PC-3 (cell line): ENCODE measurements at places on chromosomes 11 and 22. TPM values are rescaled to one million over a fixed set of nuclear protein-coding genes. Genes with fewer than 3 reads are reported as not detected.
A peak's percentile ranks its signal among the peaks of the same experiment; 100 is the strongest.

DNA sequence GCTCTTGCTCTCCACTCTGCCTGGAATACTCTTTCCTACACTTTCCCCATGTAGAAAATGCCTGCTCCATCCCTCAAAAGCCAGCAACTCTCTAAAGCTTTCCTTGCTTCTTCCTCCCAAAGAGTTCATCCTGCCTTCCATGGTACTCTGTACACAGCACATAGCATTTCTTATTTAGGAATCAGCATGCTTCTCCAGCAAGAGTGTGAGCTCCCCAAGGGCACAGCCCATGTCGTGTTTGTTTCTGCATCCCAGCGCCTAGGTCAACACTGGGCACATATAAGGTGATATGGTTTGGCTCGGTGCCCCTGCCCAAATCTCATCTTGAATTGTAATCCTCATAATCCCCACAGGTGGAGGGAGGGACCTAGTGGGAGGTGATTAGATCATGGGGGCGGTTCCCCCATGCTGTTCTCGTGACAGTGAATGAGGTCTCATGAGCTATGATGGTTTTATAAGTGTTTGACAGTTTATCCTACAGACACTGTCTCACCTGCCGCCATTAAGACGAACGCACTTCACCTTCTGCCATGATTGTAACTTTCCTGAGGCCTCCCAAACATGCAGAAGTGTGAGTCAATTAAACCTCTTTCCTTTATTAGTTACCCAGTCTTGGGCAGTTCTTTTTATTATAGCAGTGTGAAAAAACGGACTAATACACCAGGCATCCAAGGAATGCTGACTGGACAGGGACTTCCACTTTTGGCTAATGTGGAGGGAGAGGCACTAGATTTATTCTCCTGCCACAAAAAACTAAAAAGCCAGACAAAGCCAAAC, 8.2 kb downstream of the VPS37C start:
- DNase-seq = peak; percentile 78

DNA sequence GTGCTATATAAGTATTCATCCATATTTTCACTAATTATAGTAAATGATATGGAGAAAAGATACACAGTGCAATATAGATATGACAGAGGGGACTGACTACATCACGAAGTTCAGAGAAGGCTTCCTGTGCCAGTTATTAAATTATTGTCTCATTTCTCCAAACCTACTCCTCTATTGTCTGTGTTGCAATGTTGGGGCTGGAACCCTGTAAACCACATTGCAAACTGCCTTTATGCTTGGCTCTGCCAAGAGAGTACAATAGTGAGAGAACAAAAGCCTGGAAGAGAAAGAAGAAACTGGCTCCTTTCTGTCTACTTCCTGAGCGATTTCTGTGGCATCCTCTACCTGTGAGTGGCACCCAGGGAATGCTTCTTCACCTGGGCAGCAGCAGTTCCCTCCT, 46.4 kb downstream of the ME3 start:
- no peak for DNase-seq

Gene P4HA3
- 2.0 and 3.7 TPM in 2 replicates for total RNA-seq

- DNase-seq = no peak
Observed at GRCh38 chr11:117618302-117618981, 178.6 kb downstream of the DSCAML1 start.

Gene TH
- total RNA-seq = 8.3 and 11.2 TPM in 2 replicates

- no peak for DNase-seq
Observed at GRCh38 chr11:123211149-123211852, 16.3 kb upstream of the CLMP start.

Gene MS4A1
- not detected in 2 replicates for total RNA-seq

Gene APOA1
- total RNA-seq = 0.33 TPM in 1 of 2 replicates, not detected in the other

- DNase-seq = no peak
Observed at GRCh38 chr11:111179184-111179910, 66.2 kb upstream of the POU2AF2 start.

GRCh38 chr11:86303257-86303656, 1.2 kb downstream of the HIKESHI start:
- DNase-seq = no peak

- DNase-seq = no peak
Observed at GRCh38 chr11:1481861-1482441, 4.6 kb downstream of the MOB2 start.

Gene HEPACAM
- 0.11 TPM in 1 of 2 replicates, not detected in the other for total RNA-seq

Gene C1QTNF4
- total RNA-seq = not detected in 2 replicates

DNA sequence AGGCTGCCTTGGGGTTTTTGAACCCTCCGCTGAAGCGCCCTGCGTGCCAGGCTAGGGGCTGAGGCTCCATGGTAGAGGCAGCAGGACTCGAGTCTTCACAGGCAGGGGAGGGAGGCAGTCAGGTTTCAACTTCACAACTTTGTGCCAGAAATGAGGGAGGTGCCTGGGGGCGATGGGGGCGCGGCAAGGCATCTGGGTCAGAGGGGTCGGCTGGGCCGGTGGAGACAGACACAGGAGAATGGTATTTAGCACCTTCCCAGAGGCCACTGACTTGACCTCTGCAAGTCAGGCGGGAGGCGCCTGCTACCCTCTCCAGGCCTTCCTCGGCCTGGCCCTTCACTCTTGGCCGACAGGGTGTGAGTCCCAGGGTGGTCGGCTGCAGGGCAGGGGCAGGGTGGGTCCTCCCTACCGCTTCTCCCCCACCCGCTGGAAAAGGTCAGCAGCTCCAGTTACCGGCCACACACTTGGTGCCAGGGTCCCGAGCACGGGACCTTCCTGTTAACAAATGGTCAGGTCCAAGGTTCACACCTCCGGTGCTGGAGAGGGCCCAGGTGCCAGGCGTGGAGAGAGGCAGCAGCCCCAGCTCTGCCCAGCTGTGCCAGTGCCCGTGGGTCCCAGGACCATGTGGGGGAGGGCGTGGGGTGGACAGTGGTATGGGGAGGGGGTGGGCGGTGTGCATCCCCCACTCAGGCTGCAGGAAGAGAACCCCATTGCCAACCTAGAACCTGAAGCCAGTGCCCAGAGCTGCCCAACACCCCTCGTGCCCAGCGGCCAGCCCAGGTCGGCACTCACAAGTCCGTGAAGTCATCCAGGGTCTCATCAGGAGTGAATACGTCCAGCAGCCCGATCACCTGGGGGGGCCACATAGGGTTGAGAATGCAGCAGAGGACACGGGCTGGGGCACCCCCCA, 3.8 kb downstream of the MAPK12 start:
- DNase-seq = no peak

- DNase-seq = no peak
Observed at GRCh38 chr11:24142062-24142461, 354.8 kb upstream of the LUZP2 start.

DNA sequence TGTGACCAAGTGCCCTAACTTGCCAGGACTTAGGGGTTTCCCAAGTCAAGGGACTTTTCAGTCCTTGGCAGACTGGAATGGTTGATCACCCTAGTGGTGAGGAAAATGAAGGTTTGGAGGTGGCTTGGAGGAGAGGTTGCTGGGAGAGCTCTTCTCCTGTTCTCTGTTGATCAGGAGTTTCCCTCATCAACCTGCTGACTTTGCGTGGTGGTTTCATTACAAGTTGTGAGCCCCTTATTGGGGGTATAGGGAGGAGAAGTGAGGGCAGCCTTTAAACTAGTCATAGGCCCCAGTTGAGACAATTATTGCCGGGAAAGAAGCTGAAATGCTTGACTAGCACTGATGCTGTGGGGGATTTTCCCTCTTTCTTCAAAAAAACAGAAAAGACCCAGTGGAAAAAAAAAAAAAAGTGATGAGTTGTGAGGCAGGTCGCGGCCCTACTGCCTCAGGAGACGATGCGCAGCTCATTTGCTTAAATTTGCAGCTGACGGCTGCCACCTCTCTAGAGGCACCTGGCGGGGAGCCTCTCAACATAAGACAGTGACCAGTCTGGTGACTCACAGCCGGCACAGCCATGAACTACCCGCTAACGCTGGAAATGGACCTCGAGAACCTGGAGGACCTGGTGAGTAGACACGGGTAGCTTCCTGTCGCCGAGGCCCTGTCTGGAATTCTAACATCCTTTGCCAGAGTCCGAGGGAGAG, at the start of gene CXCR5:
Gene CXCR5 (plus strand): TSS at position 525 of the 704 bp plus-strand sequence. CDS start 50 bp downstream, at position 575.
- DNase-seq = no peak

Gene OR6T1
- total RNA-seq = not detected in 2 replicates

- peak; percentile 99 for DNase-seq
Observed at GRCh38 chr11:102010776-102011494, 36.3 kb upstream of the CFAP300 start.

DNA sequence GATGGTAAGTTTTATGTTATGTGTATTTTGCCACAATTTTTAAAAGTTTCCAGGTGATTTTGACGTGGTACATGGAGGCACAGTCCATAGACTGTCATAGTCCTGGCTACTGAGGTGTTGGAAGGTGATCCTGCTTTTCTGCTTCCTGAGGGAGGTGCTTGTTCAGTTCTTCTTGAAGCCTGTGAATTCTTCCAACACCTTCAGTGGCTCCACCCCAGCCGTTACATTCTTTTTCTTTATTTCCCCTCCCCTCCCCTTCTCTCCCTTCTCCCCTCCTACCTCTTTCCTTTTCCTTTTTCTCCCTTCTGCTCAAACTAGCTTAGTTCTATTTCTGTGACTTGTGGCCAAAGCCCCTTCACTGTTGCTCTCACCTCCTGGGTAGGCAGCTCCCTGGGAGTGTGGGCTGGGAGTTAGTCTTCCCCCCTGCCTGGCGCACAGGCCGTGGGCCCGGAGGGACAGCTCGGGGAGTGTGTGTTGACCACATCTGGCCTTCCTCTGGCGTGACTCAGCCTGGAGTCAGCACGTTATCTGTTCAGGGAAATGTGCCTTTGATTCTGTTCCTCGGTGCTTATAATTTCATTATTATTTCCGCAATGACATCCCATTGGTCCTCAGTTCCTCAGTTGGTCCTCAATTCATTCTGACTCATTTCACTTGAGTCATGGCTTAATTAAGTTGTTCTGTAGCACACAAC, 566.2 kb downstream of the TBC1D22A start:
- DNase-seq = peak; percentile 91

GRCh38 chr11:61059260-61059752, 43.0 kb upstream of the CD5 start:
- DNase-seq = no peak

Gene ARL14EP
- 8.4 and 10.7 TPM in 2 replicates for total RNA-seq

GRCh38 chr22:47067911-47068625, 305.6 kb downstream of the TBC1D22A start:
- DNase-seq = no peak

- peak; percentile 38 for DNase-seq
Observed at GRCh38 chr11:122645847-122646246, 9.7 kb upstream of the UBASH3B start.

- DNase-seq = peak; percentile 37
Observed at GRCh38 chr11:82229341-82229740, 504.3 kb downstream of the FAM181B start.

Gene INPP5J
- 2.1 and 3.1 TPM in 2 replicates for total RNA-seq

GRCh38 chr22:35480627-35481550, 59.7 kb upstream of the RASD2 start:
- DNase-seq = peak; percentile 37

Gene GALNT18
- total RNA-seq = 34.5 and 41.1 TPM in 2 replicates

GRCh38 chr11:130131961-130132850, 27.4 kb upstream of the ST14 start:
- DNase-seq = peak; percentile 92

Gene SCGB2A2
- not detected in 2 replicates for total RNA-seq

DNA sequence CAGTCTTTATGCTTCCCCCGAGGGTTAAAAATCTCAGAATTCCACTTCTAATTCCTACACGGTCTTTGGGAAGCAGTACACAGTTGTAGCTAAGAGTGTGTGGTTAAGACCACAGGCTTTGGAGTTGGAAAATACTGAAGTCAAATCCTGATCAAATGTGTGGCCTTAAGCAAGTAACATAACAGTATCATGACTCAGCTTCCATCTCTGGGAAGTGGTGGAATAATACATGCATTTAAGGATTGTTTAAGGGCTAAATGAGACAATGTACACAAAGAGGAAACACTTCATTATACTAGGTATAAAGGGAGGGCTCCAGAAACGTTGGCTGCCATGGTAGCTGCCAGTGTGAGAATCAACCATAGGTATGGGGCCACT, 71.5 kb downstream of the FAT3 start:
- DNase-seq = peak; percentile 54

GRCh38 chr11:88295028-88295427, 42.5 kb downstream of the CTSC start:
- DNase-seq = no peak

Gene MRPL16
- total RNA-seq = 111 and 123 TPM in 2 replicates

- peak; percentile 37 for DNase-seq
Observed at GRCh38 chr11:120652705-120653335, 141.3 kb downstream of the GRIK4 start.

DNA sequence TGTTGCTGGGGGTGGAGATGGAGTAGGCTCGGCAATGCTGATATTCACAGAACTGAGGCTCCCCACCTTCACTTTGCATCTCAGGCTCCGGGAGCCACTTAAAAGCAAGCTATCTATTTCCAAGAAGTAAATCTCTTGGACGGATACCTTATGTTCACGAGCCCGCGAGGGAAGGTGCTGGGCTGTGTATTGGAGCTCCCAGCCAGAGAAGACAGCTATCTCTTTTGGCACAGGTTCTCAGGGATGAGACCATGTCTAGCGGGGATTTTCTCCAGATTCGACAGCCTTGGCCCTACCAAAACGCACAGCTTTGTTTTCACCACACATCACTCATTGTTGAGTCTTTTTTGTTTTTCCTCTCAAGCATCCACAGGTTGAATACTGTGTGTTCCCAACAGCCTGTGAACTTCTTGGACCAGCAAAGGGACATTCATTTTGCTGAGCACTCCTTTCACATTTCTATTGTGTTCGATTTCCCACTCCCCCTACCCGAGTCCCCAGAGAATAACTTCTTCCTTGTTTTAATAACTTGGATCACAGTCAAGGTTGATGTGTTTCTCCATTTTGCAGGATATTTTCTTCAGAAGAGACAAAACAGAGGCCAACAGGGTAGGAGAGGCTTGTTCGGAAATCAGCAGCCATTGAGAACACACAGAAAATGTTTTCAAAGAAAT, 23.3 kb downstream of the WT1 start:
- no peak for DNase-seq

GRCh38 chr11:94884376-94884775, 89.0 kb downstream of the CWC15 start:
- no peak for DNase-seq
